Activated CD8-positive, alpha-beta memory T cell treated with anti-CD3 and anti-CD28 coated beads for 48 hours (primary cell): ENCODE measurements at places on chromosomes 1 and 21.

- DNase-seq = no peak
Observed at GRCh38 chr1:94919241-94920030, 7.5 kb downstream of the CNN3 start.

DNA sequence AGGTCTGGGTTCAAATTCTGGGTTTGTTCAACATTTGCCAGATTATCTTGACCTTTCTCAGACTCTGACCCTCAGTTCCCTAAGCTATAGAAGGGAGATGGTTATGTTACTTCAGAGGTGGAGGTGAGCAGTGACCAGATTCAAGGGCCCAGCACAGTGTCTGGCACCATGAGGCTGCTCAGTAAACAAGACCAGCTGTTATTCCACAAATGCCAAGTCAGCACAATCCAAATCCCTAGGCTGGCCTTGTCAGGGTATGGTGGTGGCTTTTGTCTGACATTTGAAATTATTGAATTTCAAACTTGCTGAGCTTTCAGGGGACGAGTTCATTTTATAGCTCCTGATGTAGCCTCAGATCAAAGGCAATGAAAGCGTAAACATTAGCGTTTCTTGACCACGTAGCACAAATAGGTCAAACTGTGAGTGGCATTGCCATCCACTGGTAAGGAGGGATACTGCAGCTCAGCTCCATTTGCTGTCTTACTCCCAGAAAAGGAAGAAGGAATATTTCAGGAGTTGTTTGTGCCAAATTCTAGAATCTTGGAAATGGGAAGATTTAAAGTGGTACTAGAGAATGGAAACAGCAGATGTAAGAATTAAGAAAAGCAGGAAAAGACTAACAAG is 94.3 kb upstream of the EDN2 start:
- DNase-seq = no peak

DNA sequence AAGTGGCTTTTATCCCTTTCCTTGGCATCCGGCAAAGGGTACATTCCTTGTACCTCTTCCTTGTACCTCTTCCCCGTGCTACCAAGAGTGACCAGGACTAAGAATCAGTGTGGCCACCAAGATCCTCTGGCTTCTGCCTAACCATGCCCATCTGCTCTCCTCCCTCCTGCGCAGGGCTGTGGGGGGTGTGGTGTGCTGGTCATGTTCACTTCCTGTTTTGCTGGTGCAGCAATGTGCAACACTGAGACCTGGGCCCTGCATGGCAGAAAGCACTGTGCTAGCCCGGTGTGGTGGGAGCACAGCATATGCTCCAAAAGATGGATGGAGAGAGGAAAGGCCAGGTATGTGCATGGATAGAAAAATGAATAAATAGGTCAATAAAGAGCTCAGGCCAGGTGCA is 33.3 kb upstream of the TENT5C start:
- DNase-seq = no peak

GRCh38 chr1:55476445-55477015 is 261.4 kb upstream of the USP24 start:
- DNase-seq = no peak

- DNase-seq = no peak
Observed at GRCh38 chr21:45821315-45821962, 160.1 kb upstream of the COL6A1 start.
